ENCODE measurements at places on chromosomes 13 and 19.

DNA sequence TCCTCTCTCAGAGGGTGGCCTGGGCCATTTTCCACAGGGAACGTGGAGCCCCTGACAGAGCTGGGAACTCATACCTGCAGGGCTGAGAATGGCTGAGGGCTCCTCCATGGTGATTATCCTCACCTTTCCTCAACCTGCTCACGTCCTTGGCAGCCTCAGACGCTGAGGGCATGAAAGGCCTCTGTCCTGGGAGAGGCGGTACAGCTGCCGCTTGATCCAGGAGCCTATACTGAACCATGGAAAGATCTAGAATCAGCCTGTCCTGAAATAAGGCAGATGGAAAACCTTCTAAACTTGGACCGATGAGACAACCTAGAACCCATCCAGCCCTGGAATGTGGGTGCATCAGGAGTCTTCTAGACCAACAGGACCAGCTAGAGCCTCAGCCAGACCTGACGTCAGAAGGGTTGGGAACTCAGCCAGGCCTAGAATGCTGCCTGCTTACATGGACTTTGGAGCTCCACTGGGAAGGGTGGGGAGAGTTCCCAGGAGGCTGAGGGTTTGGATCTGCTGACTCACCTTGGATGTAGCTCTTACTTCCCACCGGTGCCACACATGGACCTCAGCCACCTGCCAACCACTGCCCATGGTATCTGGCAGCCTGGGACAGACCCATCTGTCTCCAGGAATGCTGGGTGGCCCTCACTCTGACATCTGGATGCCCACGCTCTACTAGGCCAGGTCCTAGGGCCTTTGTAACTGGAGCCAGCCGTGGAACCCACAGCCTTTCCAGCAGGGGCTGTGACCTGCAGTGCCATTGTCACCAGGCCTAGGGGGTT lies 7.5 kb downstream of the KCTD15 start:
- no peak for DNase-seq

GRCh38 chr19:51122112-51122981 lies 2.4 kb upstream of the SIGLEC9 start:
- no peak for DNase-seq

- no peak for DNase-seq
Measured at GRCh38 chr19:48480558-48481500, 11.7 kb downstream of the CYTH2 start.

DNA sequence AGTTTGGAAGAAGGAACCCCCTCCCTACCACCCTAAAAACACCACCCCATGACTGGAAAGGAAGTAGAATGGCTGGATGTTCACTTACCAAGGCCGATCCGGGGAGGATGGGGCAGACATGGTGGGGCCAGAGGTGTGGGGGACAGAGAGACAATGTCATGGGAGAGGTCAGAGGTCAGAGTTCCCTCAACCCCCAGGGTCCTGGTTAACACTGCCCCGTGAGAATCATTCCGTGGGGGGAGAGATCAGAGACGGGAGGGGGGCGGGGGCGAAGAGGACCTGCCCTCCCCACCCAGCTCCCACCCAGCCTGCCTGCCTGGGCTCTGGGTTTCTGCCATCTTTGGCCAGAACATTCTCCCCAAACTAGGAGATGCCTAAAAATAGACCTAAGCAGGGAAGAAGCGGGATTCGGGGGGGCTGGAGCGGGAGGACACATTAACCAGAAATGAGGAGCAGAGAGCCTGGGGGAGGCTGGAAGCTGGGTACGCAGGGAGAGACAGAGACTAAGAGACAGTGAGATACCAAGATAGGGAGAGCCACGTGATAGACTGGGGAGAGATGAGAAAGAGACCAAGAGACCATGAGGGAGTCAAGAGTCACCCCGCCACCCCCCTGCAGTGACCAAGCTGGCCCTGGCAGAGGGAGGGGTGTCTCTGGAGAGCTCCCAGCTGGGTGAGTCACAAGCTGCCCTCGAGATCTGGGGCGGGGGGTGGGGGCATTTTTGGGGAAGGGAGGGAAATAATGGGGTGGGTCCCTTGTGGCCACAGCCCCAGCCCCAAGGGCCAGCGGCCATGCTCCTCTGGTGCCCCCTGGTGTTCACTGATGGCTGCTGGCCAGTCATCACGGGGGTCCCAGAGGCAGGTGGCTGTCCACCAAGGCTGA lies 6.1 kb upstream of the KANK2 start:
- DNase-seq, result no peak

Measured in T47D (cell line).